Hematopoietic multipotent progenitor cell treated with erythropoietin and hydrocortisone succinate and interleukin-3 and kit ligand, for 4 days (in vitro differentiated cells): ENCODE measurements at places on chromosomes 4 and X.

DNA sequence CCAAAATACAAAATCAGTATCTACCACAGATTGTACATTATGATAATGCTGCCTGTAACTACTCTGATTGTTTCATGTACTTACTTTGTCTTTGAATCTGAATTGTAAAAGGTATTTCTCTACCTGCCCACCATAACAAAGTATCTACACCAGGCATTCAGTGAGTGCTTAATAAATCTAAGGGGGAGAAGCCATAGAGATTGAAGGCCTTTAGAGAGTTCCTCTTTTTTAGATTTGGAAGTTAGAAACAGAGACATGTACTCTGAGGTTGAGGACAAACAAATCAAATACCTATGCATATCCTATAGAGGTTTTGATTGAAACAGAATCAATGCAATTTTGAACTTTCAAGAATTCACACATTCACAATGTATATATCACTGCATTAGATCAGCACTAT is 42.7 kb downstream of the SAT1 start:
- no peak for DNase-seq

DNA sequence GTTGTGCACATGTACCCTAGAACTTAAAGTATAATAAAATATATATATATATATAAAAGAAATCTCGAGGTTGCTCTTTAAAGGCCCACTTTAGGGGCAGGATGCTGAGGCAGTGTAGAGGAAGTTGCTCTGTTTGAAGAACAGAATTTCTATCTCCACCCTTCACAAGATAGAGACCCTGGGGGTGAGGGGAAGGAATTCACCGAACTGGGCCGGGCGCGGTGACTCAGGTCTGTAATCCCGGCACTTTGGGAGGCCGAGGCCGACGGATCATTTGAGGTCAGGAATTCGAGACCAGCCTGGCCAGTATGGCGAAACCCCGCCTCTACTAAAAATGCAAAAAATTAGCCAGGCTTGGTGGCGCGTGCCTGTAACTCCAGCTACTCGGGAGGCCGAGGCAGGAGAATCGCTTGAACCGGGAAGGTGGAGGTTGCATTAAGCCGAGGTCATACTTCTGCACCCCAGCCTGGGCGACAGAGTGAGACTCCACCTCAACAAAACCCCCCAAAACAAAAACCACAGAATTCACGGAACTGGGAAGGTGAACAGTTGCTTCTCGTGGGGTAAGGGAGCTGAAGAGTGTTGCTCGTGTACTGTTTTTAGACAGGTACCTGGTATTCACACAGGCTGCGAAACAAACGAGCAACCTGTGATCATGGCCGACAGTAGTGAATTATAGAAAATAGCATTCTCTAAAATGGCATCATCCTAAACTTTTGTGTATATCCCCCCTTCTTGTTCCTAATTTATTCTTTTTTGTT is 6.2 kb downstream of the PLAC8 start:
- DNase-seq, result no peak

DNA sequence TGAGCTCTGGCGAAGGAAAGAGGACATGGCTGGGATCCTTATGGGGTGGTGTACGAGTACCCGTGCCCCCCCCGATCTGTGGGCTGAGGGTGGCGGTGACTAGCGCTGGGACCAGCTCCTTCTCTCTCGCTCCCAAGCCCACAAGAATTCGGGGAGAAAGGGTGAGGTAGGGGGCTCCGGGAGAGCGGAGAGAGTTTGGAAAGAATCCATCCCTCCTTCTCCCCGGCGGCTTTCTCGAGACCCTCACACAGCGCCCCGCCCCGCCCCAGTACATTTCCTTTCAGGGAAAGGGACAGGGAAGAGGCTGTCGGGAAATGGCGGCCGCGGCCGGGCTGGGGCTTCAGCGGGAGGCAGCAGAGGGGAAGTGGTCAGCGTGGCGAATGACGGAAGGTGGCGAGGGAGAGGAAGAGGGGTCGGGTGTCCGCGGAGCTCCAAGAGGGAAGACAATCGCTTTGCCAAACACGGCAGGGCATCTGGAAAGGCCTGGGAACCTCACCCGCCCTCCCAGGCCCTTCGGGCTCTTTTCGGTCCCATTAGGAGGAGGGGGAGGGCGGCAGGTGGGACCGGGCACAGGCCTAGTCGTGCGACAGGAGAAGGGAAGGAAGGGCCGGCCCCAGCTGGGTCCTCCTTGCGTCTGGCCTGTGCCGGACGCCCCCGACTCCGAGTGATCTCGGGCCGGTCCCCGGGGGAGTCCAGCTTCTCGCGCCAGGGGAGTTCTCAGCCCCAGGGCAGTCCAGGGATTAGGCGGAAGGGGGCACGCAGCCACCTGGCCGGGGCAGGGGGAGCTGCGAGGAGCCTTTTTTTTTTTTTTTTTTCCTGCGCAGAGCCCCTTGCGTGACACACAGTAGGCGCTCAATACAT is 10.2 kb downstream of the HNRNPH2 start:
- DNase-seq, result peak; percentile 60

DNA sequence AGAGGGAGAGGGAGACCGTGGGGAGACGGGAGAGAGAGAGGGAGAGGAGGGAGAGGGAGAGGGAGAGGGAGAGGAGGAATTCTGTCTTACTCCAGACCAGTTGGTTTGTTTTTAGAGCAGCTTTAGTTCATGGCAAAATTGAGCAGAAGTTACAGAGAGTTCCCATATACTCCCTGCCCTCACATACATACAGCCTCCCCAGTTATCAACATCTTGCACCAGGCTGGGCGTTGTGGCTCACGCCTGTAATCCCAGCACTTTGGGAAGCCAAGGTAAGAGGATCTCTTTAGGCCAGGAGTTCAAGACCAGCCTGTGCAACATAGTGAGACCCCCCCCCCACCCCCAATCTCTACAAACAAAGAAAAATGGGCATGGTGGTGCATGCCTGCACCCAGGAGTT is 79.8 kb upstream of the OGT start:
- no peak for DNase-seq

DNA sequence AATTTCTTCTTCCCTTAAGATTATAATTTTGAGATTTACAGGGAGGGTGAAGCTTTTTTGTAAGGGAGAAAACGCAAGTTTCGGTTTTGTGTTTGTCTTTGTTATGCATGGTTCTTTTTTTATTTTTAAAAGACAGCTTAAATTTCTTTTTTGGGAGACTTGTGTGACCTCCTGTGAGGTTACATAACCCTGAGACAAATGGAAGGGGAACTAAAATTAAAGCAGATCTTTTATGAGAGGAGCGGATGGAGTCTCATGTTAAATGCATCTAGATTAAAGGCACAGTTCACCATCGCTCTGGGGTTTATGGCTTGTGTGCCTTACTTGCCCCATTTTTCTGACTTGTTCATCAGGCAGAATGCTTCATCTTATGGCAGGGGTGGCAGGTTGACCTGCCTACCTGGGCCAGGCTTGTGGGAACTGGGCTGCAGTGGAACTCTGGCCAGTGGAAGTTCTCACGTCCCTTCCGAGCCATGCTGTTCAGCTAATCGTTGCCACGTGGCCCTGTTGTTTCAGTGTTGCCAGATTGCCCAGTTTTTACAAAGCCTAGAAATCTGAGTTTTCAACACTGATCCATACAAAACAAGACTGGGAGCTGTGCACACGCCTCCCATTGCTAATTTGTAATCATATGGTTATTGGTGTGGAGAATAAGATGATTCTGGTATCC is 291.8 kb downstream of the ARHGAP10 start:
- DNase-seq, result no peak

DNA sequence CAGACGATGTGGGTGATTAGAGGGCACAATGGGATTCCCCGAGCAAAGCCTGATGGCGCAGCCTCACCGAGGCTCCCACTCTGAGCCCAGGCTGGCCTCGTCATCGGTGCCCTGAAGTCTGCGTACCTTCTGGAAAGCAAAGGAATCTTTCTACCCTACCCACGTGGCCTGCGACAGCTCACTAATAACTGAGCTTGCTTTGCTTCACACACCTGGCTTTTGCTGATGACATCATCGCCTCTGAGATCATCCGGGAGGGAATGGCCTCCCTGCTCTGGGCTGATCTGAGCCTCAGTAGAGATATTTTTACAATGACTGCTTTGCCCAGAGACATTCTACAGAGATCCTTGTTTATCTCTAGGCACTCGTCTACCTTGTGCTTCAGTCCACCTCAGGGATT is 45.4 kb upstream of the PDLIM3 start:
- no peak for DNase-seq

GRCh38 chr4:56261027-56261426 is 126.3 kb downstream of the AASDH start:
- no peak for DNase-seq

DNA sequence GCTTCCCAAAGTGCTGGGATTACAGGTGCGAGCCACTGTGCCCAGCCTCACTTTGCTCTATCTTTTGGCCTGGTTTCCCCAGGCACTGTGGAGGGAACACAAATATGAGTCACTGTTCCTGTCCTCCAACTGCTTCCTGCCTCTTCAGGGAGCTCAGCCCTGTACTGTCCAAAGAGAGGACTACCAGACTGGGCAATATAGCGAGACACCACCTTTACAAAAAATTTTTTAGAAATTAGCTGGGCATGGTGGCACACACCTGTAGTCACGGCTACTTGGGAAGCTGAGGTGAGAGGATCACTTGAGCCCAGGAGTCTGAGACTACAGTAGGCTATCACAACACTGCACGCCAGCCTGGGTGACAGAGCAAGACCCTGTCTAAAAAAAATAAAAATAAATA is 16.9 kb upstream of the WAS start:
- DNase-seq, result no peak

GRCh38 chr4:15237648-15238230 is 190.1 kb upstream of the C1QTNF7 start:
- DNase-seq, result no peak

- no peak for DNase-seq
Measured at GRCh38 chr4:115334736-115335411, 221.5 kb upstream of the NDST4 start.

- DNase-seq, result no peak
Measured at GRCh38 chr4:187139141-187139540, 415.5 kb upstream of the FAT1 start.

DNA sequence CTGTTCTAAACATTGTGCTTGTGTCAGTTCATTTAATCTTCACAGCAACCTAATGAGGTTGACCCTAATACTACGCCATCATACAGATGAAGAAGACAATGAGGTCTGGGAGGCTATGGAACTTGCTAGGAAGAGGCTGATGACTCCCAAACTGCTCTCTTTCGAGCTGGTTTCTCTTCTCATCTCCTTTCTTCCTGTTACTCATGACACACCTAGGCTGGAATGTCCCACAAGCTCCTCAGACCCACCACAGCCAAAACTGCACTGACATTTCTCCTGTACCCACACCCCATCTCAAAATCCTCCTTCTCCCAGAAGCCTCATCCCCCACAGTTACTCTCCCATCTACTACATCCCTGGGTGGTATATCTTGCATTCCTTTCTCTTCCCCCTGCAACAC is 27.4 kb upstream of the PJA1 start:
- no peak for DNase-seq

- no peak for DNase-seq
Measured at GRCh38 chr4:81506731-81507130, 35.0 kb upstream of the RASGEF1B start.

GRCh38 chrX:9698576-9698975 is 67.1 kb downstream of the GPR143 start:
- no peak for DNase-seq

- peak; percentile 16 for DNase-seq
Measured at GRCh38 chr4:153257151-153257620, 52.9 kb downstream of the TRIM2 start.

DNA sequence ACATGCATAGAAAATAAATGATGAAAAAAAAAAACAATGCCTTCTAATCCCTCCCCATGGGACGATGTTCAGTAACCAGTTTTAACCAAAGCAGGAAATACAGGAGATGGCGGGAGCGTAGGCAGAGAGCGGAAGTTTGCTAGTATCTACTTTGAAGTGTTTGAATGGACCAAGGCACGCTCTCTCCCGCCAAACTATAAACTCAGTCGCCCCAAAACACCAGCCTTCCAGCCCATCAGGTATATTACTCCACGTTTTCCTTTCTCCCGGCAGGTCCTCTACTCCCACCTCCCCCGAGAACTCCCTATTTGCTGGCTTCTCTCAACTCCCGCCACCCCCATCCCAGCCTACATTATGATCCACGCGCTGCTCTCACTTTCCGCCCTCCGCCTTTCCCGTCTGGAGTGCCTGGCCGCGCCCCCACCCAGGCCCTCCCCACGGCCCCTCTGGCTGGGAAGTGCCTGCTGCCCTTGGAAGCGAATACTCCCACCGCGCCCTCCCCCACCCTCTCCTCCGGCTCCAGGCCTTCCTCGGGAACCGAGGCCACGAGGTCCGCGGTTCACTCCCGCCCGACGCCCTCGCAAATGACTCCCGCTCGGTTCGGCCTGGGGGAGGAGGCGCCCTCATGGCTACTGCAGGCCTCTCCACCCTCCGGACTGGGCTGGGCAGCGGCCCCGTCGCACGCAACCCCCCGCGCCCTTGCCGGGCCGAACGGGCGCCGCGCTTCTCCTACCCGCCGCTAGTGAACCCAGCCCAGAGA is 723 bp downstream of the DHX15 start:
- peak; percentile 81 for DNase-seq

GRCh38 chr4:108483079-108483478 is 137.3 kb upstream of the RPL34 start:
- peak; percentile 61 for DNase-seq

GRCh38 chrX:150062292-150063137 is 124.2 kb upstream of the EOLA2 start:
- peak; percentile 6 for DNase-seq

- no peak for DNase-seq
Measured at GRCh38 chr4:139890816-139891215, 225.2 kb downstream of the MGST2 start.

DNA sequence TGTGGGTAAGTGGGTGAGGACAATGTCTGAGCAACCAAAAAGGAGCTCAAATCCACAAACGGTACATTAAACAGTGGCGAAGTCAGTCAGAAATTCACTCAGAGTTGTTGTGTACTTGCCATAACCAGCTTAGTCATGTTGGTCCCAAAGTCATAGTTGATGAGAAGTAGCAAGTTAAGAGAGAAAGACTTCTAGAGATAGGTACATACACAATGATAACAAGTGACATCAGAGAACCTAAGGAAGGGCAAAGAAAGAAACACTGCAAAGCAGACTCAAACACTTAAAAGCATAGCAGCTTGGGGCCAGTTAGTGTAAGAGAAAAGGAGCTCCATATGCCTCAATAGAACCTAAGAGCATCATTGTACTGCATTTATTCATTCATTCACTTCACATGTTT is 30.2 kb downstream of the DYNLT3 start:
- no peak for DNase-seq

- no peak for DNase-seq
Measured at GRCh38 chrX:50629774-50630173, 159.1 kb upstream of the DGKK start.

- no peak for DNase-seq
Measured at GRCh38 chr4:7638489-7638888, 203.8 kb upstream of the PSAPL1 start.

GRCh38 chrX:18031726-18032375 is 170.8 kb upstream of the RAI2 start:
- peak; percentile 0 for DNase-seq

- DNase-seq, result no peak
Measured at GRCh38 chr4:38131371-38132091, 171.3 kb downstream of the PTTG2 start.

- DNase-seq, result peak; percentile 35
Measured at GRCh38 chr4:81030981-81031791, 678 bp downstream of the BMP3 start.
